Glutamatergic neuron (in vitro differentiated cells): ENCODE measurements at places on chromosomes 16 and 17.

DNA sequence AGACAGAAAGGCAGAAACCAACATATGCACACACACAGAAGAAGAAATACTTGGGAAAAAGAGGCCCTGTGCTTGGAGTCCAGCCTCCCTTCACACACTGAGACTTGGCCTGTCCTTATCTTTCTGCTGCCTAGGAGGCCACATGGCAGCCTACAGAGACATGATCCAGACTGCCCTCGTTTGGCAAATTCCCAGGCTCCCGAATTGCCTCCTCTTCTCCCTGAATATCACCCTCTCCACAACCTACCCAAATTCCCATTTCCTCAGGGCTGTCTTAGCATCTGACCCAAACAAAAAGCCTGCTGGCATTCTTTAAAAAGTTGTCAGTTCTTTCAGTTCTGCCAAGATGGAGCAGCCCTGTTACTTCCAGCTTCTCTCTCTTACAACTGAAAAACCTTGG, 59.8 kb downstream of the DNAH17 start:
- no peak for DNase-seq
- peaks cover under 1% of the 10 kb centered on the region for H3K36me3 ChIP-seq
- H3K27ac ChIP-seq, result no peak overlapping the region
- H3K4me3 ChIP-seq, result no peak overlapping the region
- H3K27me3 ChIP-seq, result no peaks in the 10 kb centered on the region
- peaks cover 2% of the 10 kb centered on the region for H3K4me1 ChIP-seq

DNA sequence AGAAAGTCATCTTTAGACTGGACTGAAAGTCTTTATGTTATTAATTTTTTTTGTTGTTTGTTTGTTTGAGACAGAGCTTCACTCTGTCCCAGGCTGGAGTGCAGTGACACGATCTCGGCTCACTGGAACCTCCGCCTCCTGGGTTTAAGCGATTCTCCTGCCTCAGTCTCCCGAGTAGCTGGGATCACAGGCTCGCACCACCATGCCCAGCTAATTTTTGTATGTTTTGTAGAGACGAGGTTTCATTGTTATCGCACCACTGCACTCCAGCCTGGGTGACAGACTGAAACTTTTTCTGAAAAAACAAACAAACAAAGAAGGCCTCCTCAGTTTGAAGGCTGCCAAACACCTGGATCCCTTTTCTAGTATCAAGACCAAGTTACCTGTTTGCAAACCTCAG, 4.7 kb downstream of the BEAN1 start:
- DNase-seq, result no peak
- H3K36me3 ChIP-seq, result no peaks in the 10 kb centered on the region
- no peak overlapping the region for H3K4me3 ChIP-seq
- no peak overlapping the region for H3K27ac ChIP-seq

- H3K4me3 ChIP-seq, result no peak overlapping the region
- DNase-seq, result no peak
- H3K27ac ChIP-seq, result no peak overlapping the region
- H3K27me3 ChIP-seq, result no peaks in the 10 kb centered on the region
- H3K36me3 ChIP-seq, result no peaks in the 10 kb centered on the region
- no peaks in the 10 kb centered on the region for H3K4me1 ChIP-seq
Observed at GRCh38 chr16:56961386-56961785, 364 bp upstream of the CETP start.

DNA sequence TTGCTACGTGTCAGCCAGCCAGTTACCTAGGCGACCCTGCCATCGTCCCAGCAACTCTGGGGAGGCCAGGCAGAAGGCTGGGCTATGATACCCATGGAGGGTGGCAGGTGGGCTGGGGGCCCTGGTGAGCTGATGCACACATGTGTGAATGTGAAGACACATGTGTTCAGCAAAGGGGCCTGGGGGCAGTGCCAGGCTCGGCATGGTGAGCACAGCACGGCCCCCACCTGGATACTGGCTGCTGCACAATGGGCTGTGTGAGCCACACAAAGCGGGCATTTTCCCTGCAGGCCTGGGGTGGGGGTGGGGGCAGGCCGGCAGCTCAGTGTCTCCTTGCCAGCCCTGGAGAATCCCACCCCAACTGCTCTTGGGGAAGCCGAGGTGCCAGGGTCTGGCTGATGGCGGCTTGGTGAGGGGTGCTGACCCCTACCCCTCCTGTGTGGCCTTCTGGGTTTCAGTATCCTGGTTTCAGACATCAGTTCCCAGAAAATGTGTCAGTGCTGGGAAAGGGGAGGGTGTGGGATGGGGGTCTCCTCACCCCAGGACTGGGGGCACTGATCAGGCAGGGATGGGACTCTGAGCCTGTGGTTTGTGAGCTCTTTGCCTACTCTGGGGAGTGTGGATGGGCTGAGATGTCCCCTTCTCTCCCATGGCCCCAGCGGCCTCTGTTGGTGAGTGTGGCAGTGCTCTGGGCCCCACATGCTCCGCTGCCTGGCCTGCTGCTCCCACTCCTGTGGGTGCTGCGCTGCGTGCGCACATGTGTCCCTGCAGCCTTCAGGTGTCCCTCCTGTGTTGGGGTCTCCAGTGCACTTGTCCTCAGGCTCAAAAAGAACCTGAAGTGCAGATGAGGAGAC, 5.1 kb downstream of the LLGL1 start:
- peaks cover 27% of the 10 kb centered on the region for H3K4me1 ChIP-seq
- H3K36me3 ChIP-seq, result no peaks in the 10 kb centered on the region
- H3K27ac ChIP-seq, result peak overlapping the region; percentile 55

- H3K27me3 ChIP-seq, result no peaks in the 10 kb centered on the region
- H3K4me1 ChIP-seq, result no peaks in the 10 kb centered on the region
- H3K27ac ChIP-seq, result no peak overlapping the region
- H3K36me3 ChIP-seq, result no peaks in the 10 kb centered on the region
Observed at GRCh38 chr16:66790130-66790733, 11.2 kb downstream of the TERB1 start.

DNA sequence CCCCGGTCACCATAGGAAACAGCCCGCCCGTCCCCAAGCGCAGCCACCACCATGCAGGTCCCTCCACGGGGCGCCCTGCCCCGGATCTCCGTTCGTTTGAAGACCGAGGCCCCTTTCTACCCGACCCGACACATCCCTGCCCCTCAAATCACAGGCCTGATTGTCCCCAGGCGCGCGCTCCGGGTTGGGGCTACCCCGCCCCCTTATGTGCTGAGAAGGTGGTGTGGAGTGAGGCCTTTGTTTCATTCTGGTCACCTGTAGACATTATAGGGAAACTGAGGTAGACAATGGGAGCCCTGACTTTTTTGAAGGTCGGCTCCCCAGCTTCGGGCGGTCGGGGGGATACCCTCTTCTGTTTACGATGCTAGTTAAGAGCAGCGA, 763 bp upstream of the ACTG1 start:
- peak overlapping the region; percentile 76 for H3K4me3 ChIP-seq
- H3K4me1 ChIP-seq, result peaks cover 15% of the 10 kb centered on the region
- H3K27ac ChIP-seq, result peak overlapping the region; percentile 77
- peaks cover 29% of the 10 kb centered on the region for H3K36me3 ChIP-seq
- DNase-seq, result peak; percentile 64

GRCh38 chr16:19294156-19294649, 8.7 kb downstream of the CLEC19A start:
- no peak for DNase-seq
- no peak overlapping the region for H3K27ac ChIP-seq

DNA sequence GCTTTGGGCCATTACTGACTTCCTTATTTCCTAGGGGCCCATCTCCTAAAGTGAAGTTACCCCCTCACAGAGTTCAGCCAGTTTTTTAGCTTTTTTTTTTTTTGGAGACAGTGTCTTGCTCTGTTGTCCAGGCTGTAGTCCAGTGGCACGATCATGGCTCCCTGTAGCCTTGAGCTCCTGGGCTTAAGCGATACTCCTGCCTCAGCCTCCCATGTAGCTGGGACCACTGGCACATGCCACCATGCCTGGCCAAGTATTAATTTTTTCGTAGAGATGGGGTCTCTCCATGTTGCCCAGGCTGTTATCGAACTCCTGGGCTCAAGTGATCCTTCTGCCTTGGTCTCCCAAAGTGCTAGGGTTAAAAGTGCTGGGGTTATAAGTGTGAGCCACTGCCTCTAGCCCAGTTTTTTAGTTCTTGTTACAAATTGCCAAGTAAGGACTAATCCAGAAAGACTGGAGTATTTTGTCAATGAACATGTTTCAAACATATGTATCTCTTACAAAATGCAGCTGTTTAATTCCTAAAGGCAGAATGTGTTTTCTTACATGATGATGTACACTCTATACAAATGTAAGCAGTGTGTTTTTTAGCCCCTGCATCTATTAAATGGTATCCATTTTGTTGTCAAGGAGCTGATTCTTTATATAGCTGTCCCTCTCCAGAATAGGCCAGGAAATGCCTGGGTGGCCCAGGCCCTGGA, 49.1 kb upstream of the IL34 start:
- no peak for DNase-seq
- H3K4me3 ChIP-seq, result no peak overlapping the region
- peaks cover 2% of the 10 kb centered on the region for H3K4me1 ChIP-seq
- no peak overlapping the region for H3K27ac ChIP-seq
- peaks cover 7% of the 10 kb centered on the region for H3K27me3 ChIP-seq
- no peaks in the 10 kb centered on the region for H3K36me3 ChIP-seq

DNA sequence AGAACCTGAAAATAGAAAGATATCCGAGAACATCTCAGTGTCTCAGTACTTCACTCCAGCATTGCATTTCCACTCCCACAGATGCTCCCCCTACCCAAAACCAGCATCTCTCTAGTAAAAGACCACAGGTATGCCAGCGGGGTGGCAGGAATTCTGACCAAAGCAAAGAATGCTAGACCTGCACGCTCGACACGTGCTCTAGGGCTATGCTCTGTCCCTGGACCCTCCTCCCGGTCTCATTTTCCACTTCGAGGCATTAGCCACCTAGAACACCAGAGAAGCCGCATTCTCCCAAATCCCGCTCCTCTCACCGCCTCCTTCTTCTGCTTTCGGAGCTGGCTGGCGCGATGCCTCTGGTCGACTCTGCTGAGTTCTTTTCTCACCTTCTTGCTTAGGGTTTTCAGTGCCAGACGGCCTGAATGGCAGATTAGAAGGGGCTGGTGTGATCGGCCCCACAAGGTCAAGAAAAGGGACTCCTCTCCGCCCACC, 487 bp downstream of the TSR1 start:
- no peaks in the 10 kb centered on the region for H3K36me3 ChIP-seq
- H3K27me3 ChIP-seq, result peaks cover 4% of the 10 kb centered on the region
- H3K27ac ChIP-seq, result no peak overlapping the region
- H3K4me3 ChIP-seq, result peak overlapping the region; percentile 99
- DNase-seq, result no peak
- peaks cover 9% of the 10 kb centered on the region for H3K4me1 ChIP-seq

DNA sequence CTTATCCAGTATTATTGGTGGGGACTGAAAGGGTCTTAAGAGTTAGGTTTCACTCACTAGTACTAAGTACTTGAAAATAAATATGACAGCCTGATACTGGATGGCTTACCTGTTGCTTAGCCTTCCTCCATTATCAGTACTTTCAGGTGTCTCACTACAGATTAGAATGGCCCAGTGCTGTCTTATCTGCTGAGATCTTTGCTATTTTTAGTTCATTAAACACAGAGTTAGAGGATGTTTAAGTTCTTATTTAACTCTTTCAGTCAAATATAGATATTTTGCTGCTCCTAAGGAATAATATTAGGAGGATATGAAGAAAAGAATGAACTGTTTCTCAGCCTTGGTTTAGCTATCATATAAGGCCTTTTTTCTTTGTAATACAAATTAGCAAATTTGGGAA, 74.8 kb downstream of the NLK start:
- H3K27ac ChIP-seq, result no peak overlapping the region
- DNase-seq, result no peak
- no peak overlapping the region for H3K4me3 ChIP-seq

DNA sequence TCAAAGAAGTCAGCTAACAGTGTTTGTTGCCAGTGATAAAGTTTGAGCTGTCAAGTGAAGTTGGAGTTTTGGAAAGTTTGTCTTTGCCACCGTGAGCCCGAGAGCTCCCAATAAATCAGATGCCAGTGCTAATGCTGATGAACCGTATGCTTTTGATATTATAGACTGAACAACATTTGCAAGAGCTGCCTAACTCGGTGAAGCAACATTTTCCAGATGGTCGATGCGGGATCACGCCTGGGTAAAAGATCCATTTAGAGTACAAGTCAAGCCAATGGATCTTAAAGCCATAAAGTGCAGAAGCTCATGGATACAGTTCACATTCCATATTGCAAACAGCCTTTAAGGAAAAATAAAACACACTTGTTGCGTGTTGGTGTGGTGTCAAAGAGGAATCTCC, 9.6 kb downstream of the BANP start:
- H3K36me3 ChIP-seq, result no peaks in the 10 kb centered on the region
- peaks cover 5% of the 10 kb centered on the region for H3K27me3 ChIP-seq
- no peak overlapping the region for H3K27ac ChIP-seq
- H3K4me3 ChIP-seq, result peak overlapping the region; percentile 38
- H3K4me1 ChIP-seq, result peaks cover 28% of the 10 kb centered on the region

DNA sequence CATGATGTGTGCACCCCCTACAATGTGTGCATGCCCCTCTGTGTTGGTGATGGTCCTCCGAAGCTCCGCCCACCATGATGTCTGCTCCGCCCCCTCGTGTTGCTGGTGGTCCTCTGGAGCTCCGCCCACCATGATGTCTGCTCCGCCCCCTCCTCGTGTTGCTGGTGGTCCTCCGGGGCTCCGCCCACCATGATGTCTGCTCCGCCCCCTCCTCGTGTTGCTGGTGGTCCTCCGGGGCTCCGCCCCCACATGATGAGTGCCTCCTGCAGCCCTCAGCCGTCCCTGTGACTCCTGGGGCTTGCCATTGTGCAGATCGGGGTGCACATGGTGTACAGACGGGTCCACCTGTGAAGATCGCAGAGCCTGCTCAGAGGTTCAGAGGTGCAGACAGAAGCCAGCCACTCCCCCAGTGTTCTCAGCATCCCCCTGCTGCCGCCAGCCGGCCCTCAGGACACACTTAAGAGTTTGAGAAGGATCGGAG, 129.1 kb upstream of the CHMP6 start:
- peaks cover 24% of the 10 kb centered on the region for H3K36me3 ChIP-seq
- H3K4me3 ChIP-seq, result no peak overlapping the region
- H3K4me1 ChIP-seq, result peaks cover 8% of the 10 kb centered on the region

DNA sequence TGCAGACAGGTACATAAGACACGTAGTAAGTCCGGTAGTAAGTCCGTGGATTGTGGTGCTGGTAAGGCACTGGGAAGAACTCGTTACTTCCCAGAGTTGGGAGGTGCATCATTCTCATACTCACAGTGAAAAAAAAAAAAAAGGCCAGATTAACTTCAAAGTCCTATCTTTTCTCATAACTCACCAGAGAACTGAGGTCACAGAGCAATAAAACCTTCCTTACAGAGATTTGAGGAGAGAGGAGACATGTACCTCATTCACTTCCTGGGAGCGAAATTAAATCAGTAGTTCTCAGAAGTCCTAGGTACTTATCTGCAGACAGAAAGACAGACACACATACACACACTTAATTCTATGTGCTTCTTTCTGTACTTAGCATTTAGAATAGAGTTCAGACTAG, 22.5 kb downstream of the MPHOSPH6 start:
- no peak for DNase-seq
- H3K4me1 ChIP-seq, result no peaks in the 10 kb centered on the region
- peaks cover 9% of the 10 kb centered on the region for H3K36me3 ChIP-seq
- no peak overlapping the region for H3K4me3 ChIP-seq
- no peak overlapping the region for H3K27ac ChIP-seq

DNA sequence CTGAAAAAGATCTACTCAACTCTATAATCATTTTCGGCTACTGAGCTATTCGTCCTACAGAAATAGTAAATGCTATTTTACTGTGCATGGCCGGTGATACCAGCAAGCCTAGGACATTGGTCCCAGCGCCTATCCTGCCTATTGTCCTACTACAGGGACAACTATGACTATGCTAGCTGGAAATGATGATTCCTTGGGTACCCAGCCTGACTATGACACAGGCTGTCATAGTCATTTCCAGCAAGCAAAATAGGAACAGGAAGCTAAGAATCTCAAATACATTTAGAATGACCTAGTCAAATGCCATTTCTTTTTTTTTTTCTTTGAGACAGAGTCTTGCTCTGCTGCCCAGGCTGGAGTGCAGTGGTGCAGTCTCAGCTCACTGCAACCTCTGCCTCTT, 33.7 kb upstream of the HSBP1 start:
- peaks cover 1% of the 10 kb centered on the region for H3K4me1 ChIP-seq
- no peak overlapping the region for H3K27ac ChIP-seq
- no peak for DNase-seq
- H3K36me3 ChIP-seq, result no peaks in the 10 kb centered on the region
- H3K27me3 ChIP-seq, result peaks cover 4% of the 10 kb centered on the region
- no peak overlapping the region for H3K4me3 ChIP-seq
